ENCODE measurements at places on chromosomes 13 and 19.

- no peak for DNase-seq
Observed at GRCh38 chr13:50128428-50128931, 113.2 kb downstream of the KCNRG start.

DNA sequence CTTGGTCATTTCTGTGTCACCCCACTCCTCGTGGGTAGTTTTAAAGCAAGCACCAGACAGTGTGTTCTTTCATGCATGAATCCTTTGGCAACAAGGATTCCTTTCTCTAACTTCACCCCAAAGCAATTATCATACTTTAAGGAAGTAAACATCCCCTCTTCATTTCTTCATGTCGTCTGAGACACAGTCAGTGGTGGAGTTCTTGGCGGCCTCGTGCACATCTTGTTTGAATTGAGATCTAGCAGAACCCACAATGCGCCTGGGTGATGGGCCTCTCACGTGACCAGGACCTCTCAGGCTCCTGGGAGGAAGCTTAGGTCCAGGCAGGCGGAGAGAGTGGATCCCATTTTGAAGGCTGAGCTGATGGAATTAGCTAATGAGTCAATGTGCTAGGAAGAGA is 2.6 kb downstream of the ACSBG2 start:
- DNase-seq: no peak

GRCh38 chr13:59867867-59868266 is 295.9 kb downstream of the DIAPH3 start:
- no peak for DNase-seq

- DNase-seq: no peak
Observed at GRCh38 chr19:15251749-15252397, 19.6 kb upstream of the EPHX3 start.

GRCh38 chr19:14187561-14187960 is 18.4 kb downstream of the ADGRL1 start:
- no peak for DNase-seq

DNA sequence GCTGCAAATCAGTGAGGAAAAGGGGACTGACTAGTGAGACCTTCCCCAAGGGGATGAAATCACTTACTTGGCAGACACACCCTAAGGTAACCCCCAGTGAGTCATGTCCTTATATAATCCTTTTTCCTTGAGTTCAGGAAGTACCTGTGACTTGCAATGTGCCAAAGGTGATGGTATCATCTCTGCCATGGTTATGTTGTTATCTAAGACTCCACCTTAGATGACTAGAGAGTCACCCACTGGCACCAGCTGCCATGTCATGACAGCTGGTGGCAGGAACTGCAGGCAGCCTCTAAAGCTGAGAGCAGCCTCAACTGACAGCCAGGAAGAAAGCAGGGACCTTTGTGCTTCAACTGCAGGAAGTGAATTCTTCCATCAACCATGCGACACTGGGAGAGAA is 12.5 kb downstream of the PBX4 start:
- peak; percentile 39 for DNase-seq

DNA sequence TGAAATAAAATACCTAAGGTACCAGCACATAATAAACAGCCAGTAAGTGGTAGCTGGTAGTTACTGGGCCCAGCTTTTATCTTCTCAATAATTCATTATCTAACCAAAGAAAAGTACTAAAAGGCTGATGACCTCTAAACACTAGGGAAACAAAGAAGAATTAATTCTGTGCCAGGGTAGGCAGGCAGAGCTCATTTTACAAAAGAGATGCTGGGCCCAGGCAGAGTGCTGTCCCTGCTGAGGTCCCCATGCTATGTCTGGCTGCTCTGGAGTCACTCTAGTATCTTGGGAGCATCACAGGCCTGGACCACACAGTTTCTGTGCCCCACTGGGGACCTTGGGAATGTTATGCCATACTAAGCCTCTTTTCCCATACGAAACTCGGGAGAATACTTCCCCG is 18.2 kb downstream of the ZNF507 start:
- no peak for DNase-seq

DNA sequence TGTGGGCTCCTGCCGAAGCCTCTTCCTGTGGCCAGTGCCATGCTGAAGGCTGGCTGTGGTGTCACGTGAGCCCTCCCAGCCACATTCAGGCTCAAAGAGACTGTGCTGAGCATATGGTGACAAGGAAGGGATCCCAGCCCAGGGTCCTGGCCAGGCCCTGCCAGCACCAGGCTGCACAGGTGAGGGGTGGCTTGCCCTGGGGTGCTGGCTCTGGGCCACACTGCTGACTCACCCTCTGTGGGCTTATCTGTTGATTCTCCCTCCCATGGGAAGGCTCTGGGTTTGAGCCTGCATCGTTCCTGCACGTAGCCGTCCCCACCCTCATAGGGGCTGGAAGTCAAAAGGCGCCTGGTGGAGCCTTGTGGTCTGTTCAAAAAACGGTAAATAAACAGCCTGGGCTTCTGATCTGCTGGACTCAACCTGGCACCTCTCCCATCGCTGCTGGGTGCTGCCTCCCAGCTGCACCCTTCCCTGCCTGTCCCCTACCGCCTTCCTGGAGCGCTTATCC is 31.1 kb downstream of the DNM2 start:
- DNase-seq: no peak

- DNase-seq: no peak
Observed at GRCh38 chr13:26771796-26772195, 11.2 kb upstream of the GPR12 start.

DNA sequence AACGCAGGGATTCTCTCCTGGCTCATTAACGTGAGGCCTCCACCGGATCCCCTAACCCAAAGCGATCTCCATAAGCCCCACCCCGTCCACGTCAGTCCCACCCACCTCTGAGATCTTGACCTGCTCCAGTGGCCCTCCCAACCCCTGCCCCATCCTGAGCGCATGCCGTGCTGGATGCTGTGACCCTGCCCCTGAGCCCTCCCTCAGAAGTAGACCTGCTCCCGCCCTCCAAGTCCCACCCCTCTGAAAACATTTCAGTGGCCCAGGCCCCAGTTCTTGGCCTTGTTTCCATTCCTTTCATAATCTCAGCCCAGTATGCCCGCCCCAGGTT is 19.9 kb downstream of the LMTK3 start:
- DNase-seq: no peak

GRCh38 chr13:52112591-52112990 is 16.3 kb downstream of the NEK5 start:
- no peak for DNase-seq

DNA sequence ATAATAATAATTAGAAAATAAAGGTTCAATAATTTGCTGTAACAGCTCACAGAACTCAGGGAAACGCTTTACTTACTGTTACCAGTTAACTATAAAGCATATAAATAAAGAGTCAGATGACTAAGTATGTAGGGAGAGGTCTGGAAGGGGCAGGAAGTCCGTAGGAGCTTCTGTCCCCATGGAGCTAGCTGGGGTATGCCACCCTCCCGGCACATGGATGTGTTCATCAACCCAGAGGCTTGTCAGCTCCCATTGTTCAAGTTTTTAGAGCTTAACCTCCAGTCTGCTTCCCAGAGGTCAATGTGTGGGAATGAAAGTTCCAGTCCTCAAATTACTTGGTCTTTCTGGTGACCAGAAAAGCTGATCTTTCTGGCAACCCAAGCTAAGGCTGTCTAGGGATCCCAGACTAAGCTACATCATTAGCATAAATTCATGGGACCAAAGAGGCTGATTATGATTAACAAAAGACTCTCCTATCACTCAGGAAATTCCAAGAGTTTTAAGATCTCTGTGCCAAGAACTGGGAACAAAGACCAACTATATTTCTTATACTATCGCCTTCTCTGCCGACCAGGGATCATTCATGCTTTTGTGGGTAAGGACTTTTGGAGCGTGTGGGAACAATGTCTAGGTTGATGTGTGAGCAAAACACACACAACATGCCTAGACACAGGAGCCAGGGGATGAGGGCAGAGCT is 31.7 kb upstream of the ZNF507 start:
- DNase-seq: no peak

GRCh38 chr19:289651-290371 is 1.4 kb downstream of the PLPP2 start:
- no peak for DNase-seq

- no peak for DNase-seq
Observed at GRCh38 chr13:44906713-44907112, 82.6 kb downstream of the NUFIP1 start.

GRCh38 chr13:107035778-107036177 is 467.8 kb upstream of the ARGLU1 start:
- no peak for DNase-seq

DNA sequence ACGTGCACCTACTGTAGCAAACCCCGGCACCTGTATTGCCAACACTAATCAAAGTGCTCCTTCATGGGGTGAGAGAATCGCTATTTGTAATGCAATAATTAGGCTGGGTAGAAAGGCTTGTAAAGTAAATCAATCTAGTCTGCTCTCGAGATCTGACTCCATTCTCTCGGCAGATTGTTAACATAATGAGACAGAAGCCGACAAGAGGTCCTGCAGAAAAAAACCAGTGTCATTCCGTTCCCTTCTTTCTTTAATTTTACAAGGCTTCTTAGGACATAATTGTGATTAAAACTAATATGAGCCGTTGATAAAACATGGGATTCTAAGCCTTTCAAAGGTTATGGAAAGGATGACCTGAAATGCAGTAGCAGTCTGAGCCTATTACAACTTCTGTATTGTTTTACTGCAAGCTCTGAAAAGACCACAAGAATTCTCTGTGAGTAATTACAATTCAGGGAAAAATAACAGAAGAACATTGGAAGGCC is 530.0 kb downstream of the PCDH9 start:
- no peak for DNase-seq

DNA sequence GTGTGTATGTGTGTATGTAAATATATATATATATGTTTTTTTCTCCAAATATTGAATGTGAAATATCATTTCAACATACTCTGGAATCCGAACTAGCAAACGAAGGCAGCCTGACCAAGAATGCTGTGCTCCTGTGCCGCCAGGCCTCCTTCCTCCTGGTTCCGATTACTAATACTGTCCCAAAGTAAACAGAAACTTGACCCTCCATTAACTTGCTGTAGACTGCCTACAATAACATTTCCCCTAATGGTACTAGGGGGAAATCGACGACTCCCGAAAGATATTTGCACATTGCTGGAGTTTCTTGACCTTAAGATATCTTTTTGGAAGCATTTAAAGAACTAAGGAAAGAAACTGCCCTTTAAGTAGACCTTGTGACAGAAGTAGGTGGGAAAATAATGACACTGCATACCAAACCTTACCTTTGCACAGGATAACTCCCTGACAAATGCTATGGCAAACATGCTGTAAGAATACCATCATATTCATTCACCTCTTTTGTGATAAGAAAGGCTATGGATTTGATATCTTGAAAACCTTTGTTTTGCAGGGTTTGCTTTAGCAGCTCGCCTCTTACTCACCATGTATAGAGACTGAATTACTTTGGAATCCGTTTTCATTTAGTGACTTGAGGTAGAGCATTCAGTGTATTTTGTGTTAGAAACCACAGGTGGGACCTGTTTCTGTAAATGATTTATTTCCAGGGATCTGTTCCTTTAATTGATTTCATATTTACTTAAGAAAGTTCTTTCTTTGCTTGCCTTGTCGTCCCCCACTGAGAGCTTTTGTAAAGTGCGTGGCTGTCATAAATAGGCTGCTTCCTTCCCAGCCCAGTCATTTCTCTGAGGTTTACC is 80.1 kb downstream of the KLF5 start:
- DNase-seq: no peak

GRCh38 chr19:35608251-35608650 is 4.3 kb upstream of the HAUS5 start:
- DNase-seq: peak; percentile 32

- no peak for DNase-seq
Observed at GRCh38 chr19:13299838-13300237, 149.6 kb downstream of the IER2 start.

- DNase-seq: no peak
Observed at GRCh38 chr19:17871878-17872250, at the start of gene SLC5A5. Gene SLC5A5 (plus strand): TSS chr19:17871945. CDS start chr19:17872320, 375 bp downstream.

DNA sequence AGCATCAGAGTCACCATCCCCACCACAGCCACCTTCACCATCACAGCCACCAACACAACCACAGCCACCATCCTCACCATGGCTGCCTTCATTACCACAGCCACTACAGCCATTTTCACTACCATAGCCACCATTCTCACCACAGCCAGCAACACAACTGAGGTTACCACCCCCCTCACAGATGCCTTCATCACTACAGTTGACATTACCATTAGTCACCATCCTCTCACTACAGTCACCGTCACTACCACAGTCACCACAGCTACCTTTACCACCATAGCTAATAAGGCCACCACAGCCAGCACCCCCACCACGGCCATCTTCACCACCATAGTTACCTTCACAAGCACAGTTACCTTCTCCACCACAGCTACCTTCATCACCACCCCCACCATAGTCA is 269.6 kb downstream of the DNAJC15 start:
- no peak for DNase-seq

DNA sequence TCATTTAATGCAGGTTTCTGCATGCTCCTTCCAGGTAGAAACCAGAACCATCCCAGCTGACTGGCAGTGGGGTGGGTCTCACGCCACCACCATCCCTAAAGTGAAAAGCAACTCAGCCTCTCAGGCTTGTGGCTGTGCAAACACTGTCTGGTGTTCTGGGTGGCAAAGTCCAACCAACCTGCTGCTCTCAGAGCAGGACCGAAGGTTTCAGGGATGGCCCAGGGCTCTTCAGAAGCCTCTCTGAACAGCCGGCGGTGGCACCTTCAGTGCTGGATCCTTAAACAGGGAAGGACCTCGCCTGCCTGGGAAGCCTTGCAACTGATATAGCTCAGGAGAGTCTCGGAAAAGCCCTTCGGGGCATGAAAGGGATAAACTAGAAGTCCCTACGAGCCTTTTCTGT is 100.8 kb downstream of the COL4A1 start:
- DNase-seq: no peak

DNA sequence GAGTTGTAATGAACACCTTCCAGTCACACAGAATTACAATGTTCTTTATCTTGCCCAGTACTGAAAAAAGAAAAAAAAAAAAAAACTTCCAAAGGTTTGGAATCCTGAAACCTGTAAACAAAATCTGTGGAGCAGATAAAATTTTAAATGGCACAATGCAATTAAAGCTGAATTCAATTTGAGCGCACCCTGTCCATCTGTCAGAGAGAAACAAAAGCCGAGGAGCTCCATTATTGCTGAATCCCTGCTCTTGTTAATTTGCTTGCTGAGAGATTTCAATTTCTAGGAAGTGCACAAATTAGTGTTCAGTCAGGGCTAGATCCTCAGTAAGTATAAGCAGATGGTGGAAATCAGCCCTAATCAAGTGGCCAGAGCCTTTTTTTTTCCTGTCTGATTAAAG is 65.2 kb downstream of the DACH1 start:
- no peak for DNase-seq

GRCh38 chr13:40457929-40458719 is 208.3 kb downstream of the FOXO1 start:
- no peak for DNase-seq

- no peak for DNase-seq
Observed at GRCh38 chr19:34104096-34104495, 68.2 kb upstream of the LSM14A start.

GRCh38 chr13:80931766-80932165 is 590.8 kb upstream of the SPRY2 start:
- DNase-seq: no peak

- no peak for DNase-seq
Observed at GRCh38 chr19:55157064-55157908, at the start of gene TNNI3. Gene TNNI3 (minus strand): TSS chr19:55157732. CDS start chr19:55157589, 143 bp downstream.
